Keratinocyte (primary cell): ENCODE measurements at places on chromosomes 3 and 15.

DNA sequence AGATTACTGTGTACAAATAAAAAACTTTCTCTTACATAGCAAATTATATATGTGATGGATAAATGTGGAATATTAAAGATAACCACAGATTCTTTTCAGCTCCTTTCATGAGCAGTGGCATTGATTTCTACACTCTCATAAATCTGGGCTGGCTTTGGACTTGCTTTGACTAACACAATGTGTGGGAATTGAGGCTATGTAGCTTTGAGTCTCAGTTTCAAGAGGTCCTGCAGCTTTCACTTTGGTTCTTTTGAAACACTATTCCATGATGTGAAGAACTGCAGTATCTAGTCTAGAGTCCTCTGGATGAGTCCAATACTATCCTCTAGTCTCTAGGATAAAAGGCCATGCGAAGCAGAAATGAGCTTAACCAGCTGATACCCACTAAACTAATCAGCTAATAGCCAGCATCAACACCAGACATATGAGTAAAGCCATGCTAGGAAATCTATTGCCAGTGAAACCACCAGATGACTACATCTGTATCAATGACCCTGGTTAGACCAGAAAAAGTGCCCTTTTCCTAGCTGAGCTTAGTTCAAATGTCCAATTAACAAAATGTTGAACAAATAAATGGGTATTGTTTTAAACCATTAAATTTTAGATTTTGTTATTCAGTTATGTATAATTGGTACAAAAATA, 274.9 kb upstream of the ZPLD1 start:
- H3K27me3 ChIP-seq, result no peaks in the 10 kb centered on the region
- no peak for DNase-seq
- no peaks in the 10 kb centered on the region for H3K36me3 ChIP-seq
- H3K4me3 ChIP-seq, result no peak overlapping the region
- no peak overlapping the region for H3K27ac ChIP-seq

- peaks cover 59% of the 10 kb centered on the region for H3K4me1 ChIP-seq
- peak overlapping the region; percentile 36 for H3K27ac ChIP-seq
- no peak overlapping the region for H3K4me3 ChIP-seq
- H3K27me3 ChIP-seq, result no peaks in the 10 kb centered on the region
- no peaks in the 10 kb centered on the region for H3K36me3 ChIP-seq
Observed at GRCh38 chr3:71441217-71441924, 142.2 kb downstream of the FOXP1 start.

DNA sequence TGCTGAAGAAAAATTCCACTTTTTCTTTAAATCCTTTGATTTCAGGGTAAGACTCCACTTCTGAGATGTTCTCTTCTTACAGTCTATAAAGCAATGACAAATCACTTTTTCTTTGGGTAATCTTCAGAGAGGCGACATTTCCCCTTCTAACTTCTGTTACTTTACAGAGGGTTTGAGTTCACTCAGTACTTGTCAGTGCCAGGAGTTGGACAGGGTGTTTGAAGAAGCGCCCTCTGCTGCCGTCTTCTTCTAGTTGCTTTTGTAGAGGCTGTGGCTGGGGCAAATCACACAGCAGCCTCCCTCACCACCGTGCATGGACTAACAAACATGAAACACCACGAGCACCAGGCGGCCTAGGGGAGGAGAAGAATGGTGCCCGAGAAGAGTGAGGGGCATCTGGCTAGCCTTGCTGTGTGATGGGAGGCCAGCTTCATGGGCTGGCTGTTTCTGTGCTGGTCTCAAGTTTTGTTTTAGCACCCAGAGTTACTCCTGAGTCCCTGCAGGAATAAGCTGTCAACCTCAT, at the start of gene CD80:
CD80 (minus strand) TSS at position 174 of the 523 bp plus-strand sequence. CDS start 1,886 bp downstream, outside the sequence.
- no peak for DNase-seq
- H3K4me3 ChIP-seq, result no peak within 1 kb of the TSS
- H3K27me3 ChIP-seq, result no peaks in the 10 kb centered on the region
- H3K27ac ChIP-seq, result no peak within 1 kb of the TSS
- H3K4me1 ChIP-seq, result no peaks in the 10 kb centered on the region

DNA sequence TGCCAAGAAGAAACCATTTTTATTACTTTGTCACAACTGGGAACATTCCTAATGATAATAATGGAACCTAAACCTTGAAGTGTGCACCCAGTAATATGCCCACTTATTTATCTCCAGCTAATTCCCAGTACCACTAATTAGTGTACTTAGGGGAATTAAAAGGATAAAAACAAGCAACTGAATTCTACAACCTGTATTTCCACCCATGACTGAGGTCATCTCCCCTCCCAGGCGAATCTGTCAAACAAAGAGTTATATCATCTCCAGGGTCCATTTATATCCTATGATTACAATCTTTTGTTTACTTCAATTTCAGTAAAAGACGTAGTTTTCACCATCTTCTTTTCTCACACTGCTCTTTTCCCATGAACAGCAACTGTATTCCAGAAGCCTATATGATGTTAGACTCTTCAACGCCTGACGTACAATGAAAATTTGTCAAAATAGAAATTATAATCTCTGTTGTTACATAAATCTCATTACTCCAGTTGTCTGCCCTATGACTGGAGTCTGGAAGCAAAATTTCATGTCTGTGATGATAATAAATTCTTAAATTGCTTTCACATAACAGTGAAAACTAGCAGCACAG, 177.6 kb downstream of the GOLIM4 start:
- H3K4me1 ChIP-seq, result no peaks in the 10 kb centered on the region
- H3K36me3 ChIP-seq, result no peaks in the 10 kb centered on the region
- no peaks in the 10 kb centered on the region for H3K27me3 ChIP-seq

- H3K27ac ChIP-seq, result peak overlapping the region; percentile 18
- peaks cover 20% of the 10 kb centered on the region for H3K4me1 ChIP-seq
- H3K27me3 ChIP-seq, result no peaks in the 10 kb centered on the region
- no peaks in the 10 kb centered on the region for H3K36me3 ChIP-seq
Observed at GRCh38 chr3:101204246-101204645, 116.1 kb downstream of the IMPG2 start.

DNA sequence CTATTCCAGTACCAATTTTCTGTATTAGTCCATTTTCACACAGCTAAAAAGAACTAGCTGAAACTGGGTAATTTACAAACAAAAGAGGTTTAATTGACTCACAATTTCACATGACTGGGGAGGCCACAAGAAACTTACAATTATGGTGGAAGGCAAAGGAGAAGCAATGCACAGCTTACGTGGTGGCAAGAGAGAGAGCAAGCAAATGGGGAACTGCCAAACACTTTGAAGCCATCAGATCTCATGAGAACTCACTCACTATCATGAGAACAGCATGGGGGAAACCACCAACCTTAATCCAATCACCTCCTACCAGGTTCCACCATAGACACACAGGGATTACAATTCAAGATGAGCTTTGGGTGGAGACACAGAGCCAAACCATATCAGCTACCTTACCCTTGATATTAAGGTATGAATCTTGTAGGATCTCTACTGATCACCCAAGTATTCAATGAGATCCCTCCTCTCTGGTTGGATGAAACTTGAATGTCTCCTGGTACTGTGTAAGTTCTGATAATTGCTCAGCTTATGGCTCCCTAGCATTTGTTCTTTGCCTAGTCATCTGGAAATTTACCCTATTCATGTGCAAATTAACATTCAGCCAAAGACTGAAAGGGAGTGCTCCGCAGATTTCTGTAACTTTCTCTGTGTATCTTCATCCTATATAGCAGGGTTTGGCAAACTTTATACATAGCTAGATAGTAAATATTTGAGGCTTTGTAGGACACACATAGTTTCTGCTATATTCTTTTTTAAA, 38.9 kb downstream of the MYL3 start:
- DNase-seq, result no peak
- no peaks in the 10 kb centered on the region for H3K27me3 ChIP-seq
- H3K4me1 ChIP-seq, result no peaks in the 10 kb centered on the region
- no peak overlapping the region for H3K4me3 ChIP-seq

- H3K4me1 ChIP-seq, result peaks cover 31% of the 10 kb centered on the region
- no peak overlapping the region for H3K4me3 ChIP-seq
- H3K27me3 ChIP-seq, result peaks cover 74% of the 10 kb centered on the region
- peak; percentile 65 for DNase-seq
- H3K36me3 ChIP-seq, result no peaks in the 10 kb centered on the region
Observed at GRCh38 chr15:89379818-89380217, 45.2 kb upstream of the POLG start.

- no peaks in the 10 kb centered on the region for H3K36me3 ChIP-seq
- no peak overlapping the region for H3K27ac ChIP-seq
- DNase-seq, result no peak
Observed at GRCh38 chr3:25508901-25509300, 80.8 kb downstream of the RARB start.

DNA sequence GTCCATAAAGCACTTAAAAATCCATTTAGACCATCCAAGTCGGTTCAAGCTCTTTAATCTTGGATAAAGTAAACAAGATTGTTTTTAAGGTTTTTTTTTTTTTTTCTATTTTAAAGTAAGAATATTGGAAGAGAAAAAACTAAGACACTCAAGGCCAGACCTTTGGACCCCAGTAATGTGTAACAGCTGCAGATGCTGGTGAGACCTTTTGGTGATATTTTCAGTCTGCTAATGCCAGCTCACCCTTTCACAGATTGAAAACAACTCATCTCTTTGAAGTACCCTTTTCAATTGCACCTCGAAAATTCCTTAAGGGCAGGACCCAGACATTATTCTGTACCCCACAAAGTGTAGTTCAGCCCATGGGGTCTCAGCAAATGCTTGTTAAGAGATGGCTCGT, 260.7 kb upstream of the CTNNB1 start:
- H3K27ac ChIP-seq, result no peak overlapping the region
- no peaks in the 10 kb centered on the region for H3K36me3 ChIP-seq
- no peak overlapping the region for H3K4me3 ChIP-seq
- no peaks in the 10 kb centered on the region for H3K27me3 ChIP-seq
- H3K4me1 ChIP-seq, result no peaks in the 10 kb centered on the region

- no peak for DNase-seq
- no peak overlapping the region for H3K27ac ChIP-seq
- no peaks in the 10 kb centered on the region for H3K4me1 ChIP-seq
- H3K36me3 ChIP-seq, result no peaks in the 10 kb centered on the region
- no peaks in the 10 kb centered on the region for H3K27me3 ChIP-seq
Observed at GRCh38 chr3:67979342-67979741, 324.9 kb upstream of the SUCLG2 start.

DNA sequence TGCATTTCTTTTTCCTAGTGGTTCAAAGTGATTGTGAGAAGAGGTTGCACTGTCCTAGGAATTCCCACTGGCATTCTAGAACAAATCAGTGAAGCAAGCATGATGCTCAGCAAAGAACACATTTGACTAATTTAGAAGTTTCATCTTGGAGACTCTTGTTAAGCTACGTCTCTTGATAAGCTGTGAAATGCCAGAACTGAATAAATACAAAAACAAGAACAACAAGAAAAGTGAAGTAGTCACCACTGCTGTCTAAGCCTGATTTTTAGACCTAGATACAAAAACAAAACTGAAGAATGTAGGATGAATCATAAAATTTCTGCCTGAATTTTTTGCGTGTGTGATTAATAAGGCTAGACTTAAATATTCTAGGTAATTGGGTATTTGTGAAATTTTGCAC, 1162.4 kb downstream of the TUSC7 start:
- H3K4me3 ChIP-seq, result no peak overlapping the region
- no peak for DNase-seq
- H3K27me3 ChIP-seq, result no peaks in the 10 kb centered on the region
- H3K36me3 ChIP-seq, result no peaks in the 10 kb centered on the region
- no peak overlapping the region for H3K27ac ChIP-seq

- H3K27me3 ChIP-seq, result no peaks in the 10 kb centered on the region
- H3K4me3 ChIP-seq, result no peak overlapping the region
- peaks cover 1% of the 10 kb centered on the region for H3K36me3 ChIP-seq
- H3K27ac ChIP-seq, result no peak overlapping the region
Observed at GRCh38 chr3:127678315-127678599, 5.5 kb downstream of the ABTB1 start.

DNA sequence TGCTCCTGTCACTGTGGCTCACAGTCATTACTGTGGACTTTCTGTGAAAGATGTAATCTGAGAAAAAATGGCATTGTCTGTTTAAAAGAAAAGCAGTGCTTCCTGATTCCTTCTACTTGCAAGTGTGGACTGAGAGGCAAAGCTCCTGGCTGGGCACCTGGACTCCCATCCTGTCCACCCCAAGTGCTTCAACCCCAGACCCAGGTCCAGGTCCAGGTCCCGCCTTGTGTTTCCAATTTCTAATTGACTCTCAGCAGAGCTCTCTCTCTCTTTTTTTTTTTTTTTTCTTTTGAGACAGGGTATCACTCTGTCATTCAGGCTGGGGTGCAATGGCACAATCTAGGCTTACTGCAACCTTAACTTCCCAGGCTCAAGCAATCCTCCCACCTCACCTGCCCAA, 94.9 kb downstream of the ATP10A start:
- no peaks in the 10 kb centered on the region for H3K36me3 ChIP-seq
- H3K27ac ChIP-seq, result no peak overlapping the region
- H3K4me1 ChIP-seq, result no peaks in the 10 kb centered on the region
- no peak overlapping the region for H3K4me3 ChIP-seq

- H3K27ac ChIP-seq, result no peak overlapping the region
- H3K27me3 ChIP-seq, result no peaks in the 10 kb centered on the region
- DNase-seq, result no peak
- H3K36me3 ChIP-seq, result peaks cover 26% of the 10 kb centered on the region
- H3K4me3 ChIP-seq, result no peak overlapping the region
Observed at GRCh38 chr3:196047391-196048030, 34.4 kb downstream of the TFRC start.

DNA sequence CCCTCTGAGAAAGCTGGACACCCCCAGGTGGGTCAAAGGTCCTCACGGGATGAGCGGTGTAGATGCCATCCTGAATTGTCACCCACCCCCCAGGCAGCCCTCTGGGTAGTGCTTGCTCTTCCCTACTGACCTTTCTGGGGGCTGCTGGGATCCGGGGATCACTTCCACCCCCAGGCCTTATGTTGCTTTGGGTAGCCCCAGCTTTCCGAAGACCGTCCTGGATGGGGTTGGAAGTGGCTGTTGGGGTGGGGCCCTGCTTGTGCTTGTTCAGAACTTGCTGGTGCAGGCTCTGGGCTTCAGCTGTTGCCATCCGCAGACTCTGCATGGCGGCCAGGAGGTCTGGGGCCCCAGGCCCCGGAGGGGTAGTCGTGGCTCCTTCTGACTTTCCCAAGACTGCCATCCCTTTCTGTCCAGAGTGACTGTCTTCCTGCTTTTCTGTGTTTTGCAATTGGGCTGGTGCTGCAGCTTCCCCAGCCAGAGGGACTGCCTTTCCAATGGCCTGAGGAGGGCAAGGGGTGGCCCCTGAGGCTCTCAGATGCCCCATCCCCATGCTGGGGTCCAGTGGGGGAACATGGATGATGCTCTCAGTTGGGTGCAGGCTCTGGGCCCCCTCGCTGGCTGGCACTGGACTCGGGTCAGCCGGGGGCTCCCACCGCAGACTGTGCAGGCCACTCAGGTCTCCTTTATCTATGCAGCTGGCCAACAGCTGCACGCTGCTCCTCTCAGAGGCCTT, 6.3 kb downstream of the XIRP1 start:
- no peaks in the 10 kb centered on the region for H3K4me1 ChIP-seq
- DNase-seq, result no peak
- H3K4me3 ChIP-seq, result no peak overlapping the region
- no peaks in the 10 kb centered on the region for H3K27me3 ChIP-seq
- no peaks in the 10 kb centered on the region for H3K36me3 ChIP-seq
